ENCODE measurements at places on chromosomes 1 and 21.
A peak's percentile ranks its signal among the peaks of the same experiment; 100 is the strongest.

DNA sequence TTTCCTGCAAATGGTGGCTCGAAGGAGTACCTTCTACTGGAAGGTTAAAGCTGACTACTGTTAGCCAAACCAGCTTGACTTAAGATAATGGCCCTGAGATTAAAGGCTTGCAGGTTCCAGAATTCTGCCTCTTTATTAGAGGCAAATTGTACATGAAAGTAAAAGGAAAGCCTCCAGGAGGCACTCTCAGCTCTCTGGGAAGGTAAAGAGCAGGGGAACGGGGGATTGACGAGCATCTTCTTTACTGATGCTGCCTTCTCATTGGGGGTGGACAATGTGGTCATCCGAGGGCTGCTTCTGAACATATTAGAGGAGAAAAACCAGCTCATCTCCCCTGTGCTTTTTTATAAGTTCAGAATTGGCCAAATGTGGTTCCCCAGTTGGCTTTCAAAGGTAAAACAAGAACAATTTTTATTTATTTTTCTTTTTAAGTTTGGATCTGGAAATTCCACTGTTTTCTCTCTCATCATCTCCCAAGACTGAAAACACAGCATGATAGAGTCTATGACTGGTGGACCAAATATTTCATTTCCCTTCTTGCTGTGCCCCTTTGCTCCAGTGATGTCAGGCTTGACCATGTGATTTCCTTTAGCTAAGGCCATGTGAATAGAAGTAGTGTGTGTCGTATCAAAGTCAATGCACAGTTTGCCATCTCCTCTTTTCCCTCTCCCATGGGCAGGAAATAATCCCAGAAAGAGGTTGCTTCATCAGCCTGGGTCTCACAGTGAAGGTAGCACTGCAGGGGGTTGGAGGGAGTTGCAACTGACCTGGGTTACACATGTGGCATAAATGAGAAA is 292.7 kb downstream of the PRDM2 start:
- no peak for DNase-seq

DNA sequence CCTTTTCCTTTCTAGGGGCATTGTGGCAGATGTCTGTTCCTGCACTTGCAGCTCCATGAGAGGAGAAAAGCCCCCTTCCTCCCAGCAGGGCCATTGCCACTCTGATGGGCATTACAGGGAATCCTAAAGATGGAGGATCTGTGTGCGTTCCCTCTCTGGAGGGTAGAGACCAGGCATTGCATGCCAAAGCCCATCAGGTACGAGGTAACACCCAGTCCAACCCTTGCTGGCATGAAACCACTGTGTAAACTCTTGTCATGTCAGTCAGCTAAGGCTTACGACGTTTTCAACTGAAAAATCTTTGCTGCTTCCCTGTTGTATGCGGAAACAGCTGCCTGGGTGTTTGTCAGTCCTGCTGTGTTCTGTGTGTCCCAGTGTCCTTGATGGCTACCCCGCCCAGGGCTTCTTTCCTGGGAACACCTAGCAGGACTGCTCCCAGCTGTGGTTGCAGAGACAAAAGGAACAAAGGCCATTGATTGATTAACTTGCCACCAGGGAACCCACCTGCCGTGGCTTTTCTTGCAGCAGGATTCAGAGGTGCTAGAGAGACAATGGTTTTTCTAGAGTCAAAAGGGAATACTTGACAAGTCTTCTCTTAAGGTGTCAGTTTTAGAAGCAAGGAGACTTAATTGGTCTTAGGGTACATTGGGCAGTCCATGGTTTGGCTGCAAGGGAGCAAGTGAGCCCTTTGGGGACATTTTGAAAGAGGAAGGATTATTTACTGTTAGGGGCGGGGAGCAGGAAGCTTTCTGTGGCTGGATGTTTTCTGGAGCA is 24.6 kb downstream of the B3GALT5 start:
- DNase-seq, result no peak

- DNase-seq, result no peak
These were observed 5.6 kb upstream of the DSCAM start for GRCh38 chr21:40852563-40852962.

- DNase-seq, result no peak
These were observed 67.0 kb downstream of the CACHD1 start for GRCh38 chr1:64536836-64537490.

- peak; percentile 43 for DNase-seq
These were observed 829 bp downstream of the PEA15 start for GRCh38 chr1:160206036-160206389.

DNA sequence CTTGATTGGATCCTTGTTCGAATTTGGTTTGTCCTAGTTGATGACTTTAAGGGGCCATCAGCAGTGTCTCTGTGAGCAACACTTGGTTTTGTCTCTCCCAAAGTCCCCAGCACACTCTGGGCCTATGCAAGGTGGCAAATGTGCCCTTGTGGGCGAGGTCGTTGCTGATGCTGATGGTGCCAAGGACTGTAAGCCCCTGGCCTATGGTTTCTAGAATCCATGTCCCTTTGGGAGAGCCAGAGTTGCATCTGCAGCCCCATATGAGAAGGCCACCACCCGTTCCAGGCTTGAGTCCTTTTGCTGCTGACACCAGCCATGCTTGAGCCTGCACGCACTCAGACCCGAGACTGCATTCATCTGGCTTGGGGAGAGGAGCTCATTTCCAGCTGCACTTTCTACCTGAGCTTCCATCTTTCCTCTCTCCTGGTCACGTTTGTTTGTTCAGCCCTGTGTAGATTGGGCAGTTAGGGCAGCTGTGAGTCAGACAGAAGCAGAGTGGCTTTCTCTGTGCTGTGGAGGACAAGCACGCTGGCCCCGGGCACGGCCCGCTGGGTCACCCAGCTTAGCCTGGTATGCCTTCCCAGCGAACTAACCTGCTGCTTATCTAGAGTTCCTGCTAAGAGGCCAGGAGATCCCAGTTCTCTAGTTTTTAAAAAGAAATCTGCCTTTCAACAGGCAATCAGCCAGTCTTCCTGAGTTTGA is 52.1 kb upstream of the CSF3R start:
- no peak for DNase-seq

- DNase-seq, result no peak
These were observed 18.2 kb downstream of the SLC6A9 start for GRCh38 chr1:44012941-44013609.

DNA sequence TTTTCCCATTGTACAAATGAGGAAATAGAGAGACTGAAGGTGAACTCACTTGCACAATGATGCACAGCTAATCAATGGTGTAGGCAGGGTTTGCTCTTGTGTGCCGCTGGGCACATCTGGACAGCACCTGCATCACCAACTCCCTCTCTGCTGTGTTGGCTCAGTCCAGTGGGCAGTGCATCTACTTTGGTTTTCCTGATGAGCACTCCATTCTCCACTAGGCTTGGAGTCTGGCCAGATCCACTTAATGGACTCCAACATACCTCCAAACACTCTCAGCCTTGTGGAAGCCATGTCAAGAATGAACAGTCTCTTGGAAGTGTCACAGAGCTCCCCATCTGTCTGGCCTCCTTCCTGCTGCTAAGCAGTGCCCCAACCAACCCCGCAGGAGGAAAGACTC is 152.2 kb downstream of the HIVEP3 start:
- no peak for DNase-seq

DNA sequence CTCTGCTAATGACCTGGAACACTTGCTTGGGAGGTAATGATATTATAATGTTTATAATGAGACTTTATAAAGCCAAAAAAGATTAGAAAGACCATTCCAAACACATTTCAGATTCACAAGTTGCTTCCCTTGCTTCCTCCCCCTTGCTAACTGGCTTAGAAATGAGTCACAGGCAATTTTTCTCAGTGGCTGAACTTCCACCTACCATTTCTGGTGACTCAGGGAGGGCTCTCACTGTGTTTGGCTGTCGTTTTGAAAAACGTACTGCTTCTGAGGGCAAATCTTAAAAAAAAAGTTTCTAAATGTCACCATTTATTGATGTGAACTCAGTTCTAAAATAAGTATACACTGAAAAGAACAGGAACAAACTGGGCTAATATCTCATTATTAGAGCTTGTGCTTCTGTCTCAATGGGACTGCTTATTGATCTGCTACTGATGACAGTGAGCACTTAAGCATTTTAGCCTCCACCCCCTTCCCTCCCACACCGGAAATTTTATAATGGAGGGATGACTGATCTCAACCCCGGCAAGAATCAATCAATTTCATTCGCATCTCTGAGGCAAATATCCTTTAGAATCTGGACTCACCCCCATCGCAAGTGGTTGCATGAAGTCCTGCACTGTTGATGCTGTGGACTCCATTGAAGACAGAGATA is 278.3 kb downstream of the KCTD3 start:
- no peak for DNase-seq

DNA sequence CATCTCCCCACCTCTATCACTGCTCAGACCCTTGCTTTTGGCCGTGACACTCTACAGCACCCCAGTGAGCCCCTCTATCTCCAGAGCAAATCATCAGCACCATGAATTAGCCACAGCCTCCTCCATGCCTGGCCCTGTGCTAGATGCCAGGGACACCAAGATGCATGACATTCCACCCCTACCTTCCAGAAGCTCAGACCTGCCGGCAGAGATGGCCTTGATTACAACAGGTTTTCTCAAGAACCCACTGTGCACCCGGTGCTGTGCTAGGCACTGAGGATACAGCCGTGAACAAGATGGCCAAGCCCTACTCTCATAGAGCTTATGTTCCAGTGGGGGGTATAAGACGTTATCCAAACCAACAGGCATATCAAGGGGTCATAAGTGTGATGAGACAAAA is 30.6 kb downstream of the CDK18 start:
- no peak for DNase-seq
